ENCODE measurements at places on chromosomes 3 and 15.

- DNase-seq = no peak
Measured at GRCh38 chr3:189262746-189263145, 91.0 kb downstream of the TPRG1 start.

DNA sequence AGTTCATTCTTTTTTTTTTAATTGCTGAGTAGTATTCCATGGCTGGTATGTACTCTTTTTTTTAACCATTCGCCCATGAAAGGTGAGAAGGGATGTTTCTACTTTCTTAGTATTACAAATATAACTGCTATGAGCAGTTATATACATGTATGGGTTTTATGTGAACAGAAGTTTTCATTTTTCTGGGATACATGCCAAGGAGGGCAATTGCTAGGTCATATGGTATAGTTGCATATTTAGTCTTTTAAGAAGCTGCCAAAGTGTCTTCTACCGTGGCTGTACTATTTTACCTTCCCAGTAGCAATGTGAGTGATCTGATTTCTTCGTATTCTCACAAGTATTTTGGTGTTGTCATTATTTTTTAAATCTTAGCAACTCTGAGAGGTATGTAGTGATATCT lies 11.2 kb upstream of the KLHL40 start:
- DNase-seq = no peak

DNA sequence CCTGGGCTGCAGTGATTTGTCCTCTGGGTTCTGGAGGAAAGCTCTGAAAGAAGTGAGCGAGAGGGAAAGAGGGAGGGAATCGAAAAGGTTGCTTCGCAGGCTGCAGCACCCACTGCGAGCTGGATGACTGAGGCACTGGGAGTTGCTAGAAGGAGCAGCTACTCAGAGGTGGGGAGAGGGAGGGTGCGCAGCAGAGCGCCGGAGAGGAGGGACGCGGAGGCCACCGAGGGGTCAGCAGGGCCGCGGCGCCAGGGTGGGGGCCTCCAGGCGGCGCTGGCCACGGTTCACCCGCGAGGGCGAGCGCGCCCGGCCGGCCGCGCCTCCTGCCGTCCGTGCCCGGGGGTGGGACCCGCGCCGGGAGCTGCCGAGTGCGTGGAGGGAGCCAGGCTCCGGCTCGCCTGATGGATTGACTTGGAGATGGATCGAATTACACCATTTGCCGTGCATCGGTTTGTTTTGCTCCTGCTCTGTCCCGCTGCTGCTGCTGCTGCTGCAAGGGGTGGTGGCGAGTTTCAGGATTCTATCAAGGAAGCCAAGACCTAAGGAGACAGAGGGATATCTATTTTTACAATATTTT lies at the start of gene SEMA6D:
TSS of gene SEMA6D (plus strand) at position 470 of the 577 bp plus-strand sequence. CDS start 42,294 bp downstream, outside the sequence.
- peak; percentile 73 for DNase-seq

GRCh38 chr15:93942269-93942694 lies 289.1 kb upstream of the MCTP2 start:
- no peak for DNase-seq

- DNase-seq = no peak
Measured at GRCh38 chr15:89018207-89018606, 70.0 kb upstream of the ABHD2 start.

DNA sequence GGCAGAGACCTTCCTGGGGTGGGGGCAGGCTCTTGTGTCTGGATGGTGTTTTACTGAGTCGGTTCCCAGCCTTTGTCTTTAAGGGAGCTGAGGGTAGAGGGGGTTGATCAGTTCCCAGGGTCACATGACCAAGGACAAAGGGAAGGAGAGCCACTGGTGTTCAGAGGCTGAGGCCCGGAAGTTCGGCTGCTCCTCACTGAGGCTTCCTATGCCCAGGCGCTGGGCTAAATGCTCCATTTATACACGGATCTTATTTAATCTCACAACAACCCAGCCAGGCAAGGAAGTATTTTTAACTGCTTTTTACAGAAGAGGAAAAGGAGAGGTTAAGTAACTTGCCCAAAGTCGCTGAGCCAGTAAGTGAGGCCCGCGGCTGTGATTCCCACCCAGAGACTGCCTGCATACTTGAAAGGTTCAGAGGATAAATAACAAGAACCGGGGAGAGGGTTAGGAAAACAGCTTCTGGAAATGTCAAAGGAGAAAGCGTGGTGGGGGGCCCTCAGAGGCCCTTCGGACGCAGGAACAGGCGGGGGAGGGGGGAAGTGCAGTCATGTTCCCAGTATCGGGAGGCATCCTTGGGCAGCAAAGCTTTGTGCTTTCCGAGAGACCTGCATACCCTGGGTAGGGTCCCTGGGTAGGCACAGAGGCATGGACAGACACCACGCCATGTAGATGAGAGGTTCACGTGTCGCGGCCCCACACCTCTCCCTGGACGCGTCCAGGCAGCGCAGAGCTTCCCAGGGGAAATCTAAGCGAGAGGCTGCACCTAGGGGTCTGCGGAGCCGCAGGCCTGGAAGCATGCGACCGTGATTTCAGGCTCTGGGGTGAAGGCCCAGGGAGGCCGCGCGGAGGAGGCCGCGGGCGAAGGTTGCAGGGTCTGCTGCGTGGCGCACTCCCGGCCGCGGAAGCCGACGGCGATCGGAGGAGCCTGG lies 21.3 kb downstream of the EPHB3 start:
- no peak for DNase-seq

- DNase-seq = no peak
Measured at GRCh38 chr15:86842199-86842598, 762.5 kb downstream of the AGBL1 start.

DNA sequence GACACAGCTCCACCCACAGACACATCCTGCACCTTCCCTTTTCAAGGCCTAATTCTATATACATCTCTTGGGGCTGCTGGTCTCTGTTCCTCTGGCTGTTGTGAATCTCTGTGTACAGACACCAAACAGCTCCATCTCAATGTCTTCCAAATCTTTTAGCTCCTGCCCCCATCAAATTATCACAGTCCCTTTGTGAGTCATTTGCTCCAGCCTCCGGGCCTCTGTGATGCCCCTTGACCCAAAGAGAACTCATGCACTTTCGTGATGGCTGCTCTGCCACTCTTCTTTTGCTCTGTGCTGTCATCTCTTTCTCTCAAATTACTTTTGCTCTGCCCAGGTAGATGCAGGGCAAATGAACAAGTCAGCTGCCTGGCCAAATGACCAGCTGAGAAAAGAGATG lies 369.0 kb upstream of the CDIN1 start:
- no peak for DNase-seq

- no peak for DNase-seq
Measured at GRCh38 chr3:196757876-196758739, 18.5 kb downstream of the PAK2 start.

DNA sequence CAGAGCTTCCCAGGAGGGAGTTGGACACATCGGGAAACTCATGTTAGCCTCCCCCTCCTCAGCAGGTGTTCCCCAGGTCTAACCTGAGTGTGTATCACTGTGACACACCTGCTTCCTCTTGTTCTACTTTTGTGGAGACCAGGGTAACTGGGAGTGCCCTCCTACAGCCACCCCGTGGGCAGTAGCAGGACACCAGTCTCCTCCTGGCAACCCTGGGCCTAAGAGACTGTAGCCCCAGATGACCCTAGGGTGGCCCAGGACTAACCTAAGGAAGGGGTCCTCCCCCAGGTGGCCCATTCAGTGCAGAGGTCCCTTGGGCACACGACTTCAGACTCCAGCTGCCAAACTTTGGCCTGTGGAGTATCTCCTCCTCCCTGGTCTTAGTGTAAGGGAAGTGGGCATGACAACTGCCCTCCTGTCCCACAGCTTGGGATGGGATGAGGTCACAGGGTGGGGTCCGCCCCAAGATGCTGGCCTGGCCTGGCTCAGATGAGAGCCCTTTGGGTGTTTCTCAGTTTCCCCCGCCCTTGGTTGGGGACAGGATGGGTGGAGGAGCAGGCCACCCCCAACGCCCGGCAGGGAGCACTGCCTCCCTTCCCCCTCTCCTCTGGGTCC lies 4.8 kb downstream of the CSK start:
- DNase-seq = no peak

DNA sequence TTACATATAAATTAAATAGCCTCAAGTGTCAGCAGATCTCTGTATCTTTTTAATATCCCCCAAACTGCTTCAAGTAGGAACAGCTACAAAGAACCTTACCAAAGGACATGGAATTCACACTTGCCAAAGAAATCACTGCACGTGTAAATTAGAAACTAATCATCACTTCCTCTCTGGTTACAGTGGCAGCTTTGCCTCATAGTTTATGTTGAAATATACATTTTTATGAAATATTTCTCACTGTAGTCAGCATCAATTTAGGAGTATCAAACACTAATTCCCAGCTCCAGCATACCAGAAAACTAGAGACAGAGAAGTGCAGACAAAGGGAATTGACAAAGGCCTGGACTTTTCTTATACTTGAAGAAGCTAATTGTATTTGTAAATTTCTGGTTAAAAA lies 260.9 kb downstream of the TIGIT start:
- peak; percentile 59 for DNase-seq

DNA sequence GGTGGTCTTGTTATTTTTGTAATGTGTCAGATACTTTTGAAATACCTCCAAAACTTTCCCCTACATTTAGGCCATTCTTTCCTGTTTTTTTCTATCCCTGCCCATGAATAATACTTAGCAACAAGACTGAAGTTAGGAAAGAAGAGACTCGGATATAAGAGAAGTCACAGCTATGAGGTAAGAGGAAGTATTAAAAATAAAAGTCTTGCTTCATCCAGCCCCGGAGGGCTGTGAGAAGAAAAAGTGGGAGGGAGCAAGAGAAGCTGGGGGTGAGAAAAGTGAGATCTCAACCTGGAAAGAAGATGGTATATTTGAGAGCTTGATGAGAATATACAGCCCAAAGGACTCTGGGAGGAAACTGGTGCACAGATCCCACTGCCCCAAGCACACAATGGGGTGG lies 213.5 kb upstream of the CDIN1 start:
- DNase-seq = no peak
